ENCODE measurements at places on chromosomes 12 and 14. TPM values are rescaled to one million over a fixed set of nuclear protein-coding genes. Genes with fewer than 3 reads are reported as not detected.

DNA sequence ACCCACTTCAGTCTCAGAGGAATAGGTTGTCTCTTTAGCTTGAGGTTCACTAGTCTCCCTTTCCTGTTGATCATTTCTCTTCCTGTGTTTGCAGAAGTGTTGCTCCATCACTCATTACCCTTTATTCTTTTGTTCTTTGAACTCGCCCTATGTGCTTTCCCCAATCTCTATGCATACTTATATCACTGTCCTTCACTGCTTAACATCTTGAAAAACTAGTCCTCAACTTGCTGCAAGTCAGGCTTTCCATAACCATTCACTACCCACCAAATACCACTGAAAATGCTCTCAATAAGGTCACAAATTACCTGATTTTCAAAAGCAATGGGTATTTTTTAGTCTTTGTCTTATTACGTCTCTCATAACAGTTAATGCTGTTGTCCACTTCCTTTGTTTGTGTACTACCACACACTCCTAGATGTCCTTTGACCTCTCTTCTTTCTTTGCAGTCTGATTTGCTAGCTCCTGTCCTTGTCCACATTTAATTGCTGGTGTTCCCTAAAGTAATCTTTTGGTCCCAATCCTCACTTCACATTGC, 80.8 kb downstream of the RIC8B start:
- DNase-seq = no peak

DNA sequence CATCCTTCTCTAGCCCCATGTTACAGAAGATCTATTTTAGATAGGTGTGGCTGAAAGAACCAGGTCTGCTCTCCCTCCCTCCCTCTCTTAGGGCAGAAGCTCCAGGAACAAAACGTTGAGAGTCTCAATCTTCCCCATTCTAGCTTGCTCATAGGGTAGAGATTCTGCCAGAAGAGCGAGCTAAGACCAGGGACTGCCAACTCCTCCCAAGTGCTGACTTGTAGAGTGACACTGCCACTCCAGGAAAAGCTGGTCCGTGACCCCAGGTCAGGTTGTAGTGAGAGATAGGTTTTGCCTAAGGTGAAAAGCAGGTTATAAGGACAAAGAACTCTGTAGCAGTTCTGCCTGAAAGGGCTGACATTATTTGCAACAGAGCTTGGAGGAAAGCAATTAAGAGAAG, 73.4 kb downstream of the INSM2 start:
- no peak for DNase-seq

DNA sequence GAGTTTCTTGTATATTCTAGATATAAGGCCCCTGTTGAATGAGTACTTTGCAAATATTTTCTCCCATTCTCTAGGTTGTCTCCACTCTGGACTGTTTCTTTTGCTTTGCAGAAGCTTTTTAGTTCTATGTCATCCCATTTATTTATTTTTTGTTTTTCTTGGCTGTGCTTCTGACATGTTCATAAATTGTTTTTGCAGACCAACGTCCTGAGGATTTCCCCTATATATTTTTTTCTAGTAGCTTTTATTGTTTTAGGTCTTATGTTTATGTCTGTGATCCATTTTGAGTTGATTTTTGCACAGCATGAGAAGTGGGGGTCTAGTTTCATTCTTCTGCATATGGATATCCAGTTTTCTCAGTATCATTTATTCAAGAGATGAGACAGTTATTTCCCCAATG, 70.4 kb upstream of the BTG1 start:
- no peak for DNase-seq

SAV1 gene
- total RNA-seq = 49.2 TPM

GRCh38 chr12:127588249-127588648, 678.7 kb upstream of the TMEM132C start:
- no peak for DNase-seq

KRAS gene
- 9.1 TPM for total RNA-seq

DNA sequence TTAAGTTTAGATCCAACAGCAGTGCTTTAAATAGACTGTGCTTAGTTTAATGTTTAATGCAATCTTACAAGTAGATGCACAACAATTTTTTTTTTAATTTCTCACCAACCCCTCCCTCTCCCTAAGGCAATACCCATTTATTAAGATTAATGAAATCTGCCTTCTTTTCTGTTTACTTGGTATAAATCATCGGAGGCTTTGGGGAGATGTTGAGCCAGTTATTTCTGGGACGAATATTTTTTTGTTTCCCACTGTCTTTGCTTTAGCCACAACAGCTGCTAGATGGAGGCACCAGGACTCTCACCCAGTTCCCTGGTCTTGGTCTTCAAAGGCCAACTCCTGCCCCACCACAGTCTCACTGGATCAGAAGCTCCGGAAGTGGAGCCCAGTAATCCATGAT, 113.4 kb downstream of the PLXNC1 start:
- DNase-seq = no peak

GRCh38 chr14:69963966-69964365, 84.8 kb downstream of the SMOC1 start:
- DNase-seq = no peak

PAPLN gene
- total RNA-seq = 18.3 TPM

All from pancreas (tissue), 10 donors.